ENCODE measurements at places on chromosomes 7 and 10. TPM values are rescaled to one million over a fixed set of nuclear protein-coding genes. Genes with fewer than 3 reads are reported as not detected.

The HMX2 gene
- 2.7 TPM for total RNA-seq

The ADAM12 gene
- total RNA-seq = 0.10 TPM

The PHF14 gene
- 85.6 TPM for total RNA-seq

The SLC26A4 gene
- total RNA-seq = 0.05 TPM

- no peak for DNase-seq
Observed at GRCh38 chr7:151472644-151473380, 32.9 kb upstream of the CRYGN start.

GRCh38 chr10:971150-971542 lies 17.1 kb upstream of the GTPBP4 start:
- no peak for DNase-seq

- DNase-seq = no peak
Observed at GRCh38 chr7:81470724-81471379, 299.0 kb downstream of the HGF start.

DNA sequence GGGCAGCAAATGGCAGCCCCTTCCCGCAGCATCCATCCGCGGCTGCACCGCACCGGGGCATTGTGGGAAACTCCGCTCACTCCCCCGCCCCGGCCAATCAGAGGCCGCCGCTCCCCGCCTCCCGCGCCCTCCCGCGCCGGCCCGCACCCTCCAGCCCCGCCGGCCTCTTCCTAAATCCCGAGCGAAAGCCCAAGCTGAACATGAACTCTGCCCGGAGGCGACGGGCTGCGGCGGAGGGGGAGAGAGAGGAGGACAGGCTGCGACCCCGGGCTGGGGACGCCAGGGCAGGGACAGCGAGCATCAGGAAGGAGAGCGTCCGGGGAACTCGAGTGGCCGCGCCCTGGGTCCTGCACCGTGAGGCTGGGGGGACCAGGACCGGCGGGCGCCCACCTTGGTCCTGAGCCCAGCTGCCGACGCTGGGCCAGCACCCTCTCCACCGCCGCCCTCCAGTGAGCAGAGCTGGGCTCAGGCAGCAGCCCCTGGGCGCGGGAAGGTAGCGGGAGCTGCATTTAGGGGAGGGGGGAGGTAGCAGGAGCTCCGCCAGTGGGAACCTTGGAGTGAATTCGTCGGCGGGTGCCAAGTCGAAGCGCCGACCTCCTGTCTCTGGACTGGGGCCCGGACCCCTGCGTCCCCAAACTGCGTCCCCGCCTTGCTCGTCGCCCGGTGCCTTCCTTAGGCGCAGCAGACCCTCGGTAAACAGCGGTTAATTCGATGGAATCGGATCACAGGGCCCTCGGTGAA lies at the start of gene DGKI:
TSS of gene DGKI (minus strand) at position 148 of the 741 bp plus-strand sequence.
- no peak for DNase-seq

DNA sequence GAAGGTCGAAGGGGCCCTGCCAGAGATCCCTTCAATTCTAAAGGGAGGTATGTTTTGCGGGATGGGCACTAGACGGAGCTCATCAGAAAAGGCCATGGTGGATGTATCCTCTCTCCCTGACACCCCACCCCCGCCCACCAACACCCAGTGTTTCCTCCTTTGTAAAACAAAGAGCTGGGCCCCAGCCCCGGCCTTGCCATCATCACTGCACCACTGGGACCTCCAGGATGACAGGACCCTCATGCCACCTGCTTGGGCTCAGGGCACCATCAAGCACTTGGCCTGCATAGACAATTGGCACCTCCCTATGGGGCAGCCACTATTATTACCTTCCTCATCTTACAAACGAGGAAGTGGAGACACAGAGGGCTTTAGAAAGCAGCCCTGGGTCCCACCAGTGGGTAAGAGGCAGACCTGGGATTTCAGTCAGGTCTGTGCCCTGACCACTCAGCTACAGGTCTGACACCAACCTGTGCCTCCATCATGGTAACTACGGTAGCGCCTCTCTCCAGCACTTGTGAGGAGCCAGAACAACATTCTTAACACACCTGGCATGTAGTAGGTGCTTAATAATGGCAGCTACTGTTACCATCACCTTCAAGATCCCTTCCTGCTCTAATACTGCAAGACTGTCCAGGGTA lies 2.0 kb downstream of the CALML3 start:
- DNase-seq = no peak

DNA sequence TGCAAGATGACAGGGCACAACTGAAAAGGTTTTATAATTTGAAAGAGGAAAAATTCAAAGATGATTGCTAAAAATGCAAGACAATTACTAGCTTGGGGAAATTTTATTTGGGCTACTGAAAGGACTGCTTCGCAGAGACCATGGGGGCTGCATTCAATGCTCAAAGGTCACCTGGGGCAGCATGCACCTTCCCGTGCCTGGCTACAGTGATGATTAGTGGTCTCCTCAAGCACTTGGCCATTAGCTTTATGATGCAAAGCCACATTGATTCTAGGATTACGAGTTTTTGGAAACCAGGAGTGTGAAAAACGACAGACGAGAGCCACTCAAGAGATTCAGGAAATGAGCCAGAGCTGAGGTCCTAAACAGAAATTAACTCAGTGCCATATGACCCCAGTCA lies 764.6 kb downstream of the PHTF2 start:
- DNase-seq = no peak

DNA sequence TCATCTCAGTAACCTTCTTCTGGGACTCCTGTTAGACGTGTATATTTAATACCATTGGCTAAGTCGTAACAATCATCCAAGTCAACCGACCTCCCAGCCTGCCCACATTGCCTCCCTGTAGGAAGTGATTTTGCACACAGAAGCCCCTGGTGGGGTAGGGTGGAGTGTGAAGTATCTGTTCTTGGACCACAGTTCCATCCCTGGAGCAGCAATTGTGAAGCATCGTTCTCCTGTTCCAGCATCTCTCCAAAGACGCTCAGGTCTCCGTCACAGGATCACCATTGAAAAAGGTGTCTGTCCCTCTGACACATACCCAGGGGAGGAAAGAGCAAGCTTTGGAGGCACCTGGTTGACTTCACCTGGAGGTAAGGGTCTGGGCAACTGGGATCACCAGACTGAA lies 72.9 kb downstream of the CCDC3 start:
- DNase-seq = no peak

- no peak for DNase-seq
Observed at GRCh38 chr10:104033966-104034365, 51.7 kb downstream of the COL17A1 start.

DNA sequence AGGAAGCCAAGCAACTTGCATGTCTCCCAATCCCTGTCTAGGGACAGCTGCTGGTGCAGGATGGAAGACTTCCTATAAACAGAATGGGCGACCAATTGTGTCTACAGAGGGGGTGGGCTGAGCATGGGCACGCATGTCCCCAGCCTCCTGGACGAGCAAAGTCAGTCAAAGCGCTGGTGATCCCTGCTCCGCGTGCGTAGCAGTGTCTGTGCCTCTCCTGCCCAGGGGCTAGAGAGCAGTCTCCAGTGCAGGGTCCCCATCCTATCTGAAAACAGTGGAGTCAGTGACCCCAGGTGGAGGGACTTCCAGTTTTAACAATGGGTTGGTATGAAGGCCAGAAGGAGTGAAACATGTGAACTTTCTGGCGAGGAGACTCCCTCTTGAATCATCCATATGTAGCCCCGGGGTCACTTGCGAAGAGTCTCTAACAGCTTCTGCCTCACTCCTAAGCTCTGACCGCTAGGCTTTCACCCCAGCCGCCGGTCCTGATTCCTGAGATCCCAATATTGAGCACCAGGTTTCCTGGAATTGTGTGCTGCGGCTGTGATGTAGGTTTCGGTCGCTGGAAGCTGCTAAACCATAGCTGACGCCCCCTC lies 714 bp upstream of the CASP2 start:
- DNase-seq = no peak

GRCh38 chr7:138710536-138711385 lies 9.6 kb upstream of the SVOPL start:
- DNase-seq = no peak

- no peak for DNase-seq
Observed at GRCh38 chr10:122326806-122327205, 47.7 kb upstream of the PLEKHA1 start.

DNA sequence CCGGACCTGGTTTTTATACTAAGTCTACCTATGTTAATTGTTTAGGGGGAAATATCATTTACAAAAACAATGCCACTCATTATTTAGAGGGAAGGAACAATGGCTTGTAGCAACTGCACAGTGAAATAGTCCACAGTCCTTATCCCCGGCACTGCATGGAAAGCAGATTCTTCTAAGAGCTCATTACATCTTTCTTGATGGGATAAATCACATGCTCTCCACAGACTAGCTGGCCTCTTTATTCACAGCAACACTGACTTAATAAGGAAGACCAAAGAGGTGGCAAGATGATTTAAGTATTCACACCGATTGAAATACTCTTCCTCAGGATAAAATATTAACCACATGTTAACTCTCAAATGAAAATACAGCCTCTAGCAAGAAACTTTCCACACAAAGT lies 349.4 kb downstream of the PARD3 start:
- DNase-seq = no peak

- no peak for DNase-seq
Observed at GRCh38 chr10:132657748-132658147, 120.2 kb downstream of the INPP5A start.

GRCh38 chr10:29849126-29849833 lies 210.1 kb downstream of the JCAD start:
- DNase-seq = no peak

All from Panc1 (cell line).